ENCODE measurements at places on chromosomes 12 and 14. TPM values are rescaled to one million over a fixed set of nuclear protein-coding genes. Genes with fewer than 3 reads are reported as not detected.

GRCh38 chr12:111185889-111186227, 183.0 kb downstream of the PHETA1 start:
- peaks cover 25% of the 10 kb centered on the region for H3K27me3 ChIP-seq
- no peaks in the 10 kb centered on the region for H3K36me3 ChIP-seq
- H3K4me1 ChIP-seq: no peaks in the 10 kb centered on the region
- no peak overlapping the region for H3K4me3 ChIP-seq

GRCh38 chr12:113240395-113240794, 19.1 kb downstream of the TPCN1 start:
- no peaks in the 10 kb centered on the region for H3K36me3 ChIP-seq
- H3K27me3 ChIP-seq: no peaks in the 10 kb centered on the region
- no peak overlapping the region for H3K27ac ChIP-seq
- H3K4me1 ChIP-seq: peaks cover 15% of the 10 kb centered on the region

- no peak overlapping the region for H3K4me3 ChIP-seq
- no peak overlapping the region for H3K27ac ChIP-seq
- H3K27me3 ChIP-seq: no peaks in the 10 kb centered on the region
- H3K36me3 ChIP-seq: no peaks in the 10 kb centered on the region
- DNase-seq: no peak
Observed at GRCh38 chr12:12091977-12092663, 21.4 kb downstream of the BCL2L14 start.

The ATN1 gene
- 13.3 TPM for polyA plus RNA-seq
